ENCODE measurements at places on chromosomes 11 and 22. TPM values are rescaled to one million over a fixed set of nuclear protein-coding genes. Genes with fewer than 3 reads are reported as not detected.

GRCh38 chr11:29200791-29201562 is 815.9 kb downstream of the KCNA4 start:
- no peak for DNase-seq

GRCh38 chr11:126808836-126809235 is 191.7 kb downstream of the KIRREL3 start:
- no peak for DNase-seq

- DNase-seq, result no peak
These were observed 34.4 kb downstream of the PRCP start for GRCh38 chr11:82865841-82866240.

DNA sequence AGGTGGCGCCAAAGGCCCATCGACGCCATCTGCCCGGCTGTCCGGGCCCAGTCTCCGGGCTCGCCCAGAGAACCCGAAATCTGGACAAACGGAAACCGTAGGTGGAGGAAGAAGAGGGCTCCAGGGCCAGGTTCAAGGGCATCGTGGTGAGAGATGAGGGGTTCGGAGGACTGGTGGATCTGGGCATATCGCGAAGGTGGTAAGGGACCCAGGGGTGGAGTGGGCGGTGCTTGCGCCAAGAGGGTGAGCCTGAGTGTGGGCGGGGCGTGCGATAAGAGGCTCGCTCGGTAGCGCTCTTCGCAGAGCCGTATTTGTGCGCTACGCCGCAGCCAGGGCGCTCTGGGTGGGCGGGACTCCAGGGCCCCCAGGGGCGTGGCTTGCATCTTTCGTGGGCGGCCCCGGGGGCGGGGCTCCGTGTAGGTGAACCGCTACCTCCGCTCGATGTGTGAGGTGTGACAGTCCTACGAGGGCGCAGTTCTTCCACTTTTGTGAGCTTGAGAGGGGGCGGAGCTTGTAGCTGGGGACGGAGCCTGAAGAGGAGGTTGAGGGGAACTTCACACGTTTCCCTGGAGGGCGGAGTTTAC is 4.8 kb downstream of the CD248 start:
- peak; percentile 97 for DNase-seq

GRCh38 chr11:60367009-60367408 is 11.3 kb upstream of the MS4A7 start:
- no peak for DNase-seq

GRCh38 chr11:26193694-26194365 is 138.1 kb upstream of the ANO3 start:
- DNase-seq, result no peak

DNA sequence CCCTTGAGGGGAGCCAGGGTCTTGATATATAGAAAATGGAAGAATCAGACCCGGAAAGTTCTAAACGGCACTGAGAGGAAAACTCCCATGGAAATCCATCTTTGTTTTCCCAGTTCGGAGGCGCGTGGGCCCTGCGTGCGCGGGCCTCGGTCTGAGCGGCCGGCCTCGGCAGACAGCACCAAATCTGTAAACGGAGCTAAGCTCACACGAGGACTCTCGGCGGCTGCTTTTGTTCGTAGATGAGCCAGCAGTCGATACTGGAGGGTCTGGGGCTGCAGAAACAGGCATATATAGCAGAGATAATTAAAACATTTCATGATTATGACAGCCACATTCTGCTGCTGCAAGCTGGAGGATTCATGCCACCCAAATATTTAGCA is 68.5 kb upstream of the PPARA start:
- DNase-seq, result peak; percentile 48

DNA sequence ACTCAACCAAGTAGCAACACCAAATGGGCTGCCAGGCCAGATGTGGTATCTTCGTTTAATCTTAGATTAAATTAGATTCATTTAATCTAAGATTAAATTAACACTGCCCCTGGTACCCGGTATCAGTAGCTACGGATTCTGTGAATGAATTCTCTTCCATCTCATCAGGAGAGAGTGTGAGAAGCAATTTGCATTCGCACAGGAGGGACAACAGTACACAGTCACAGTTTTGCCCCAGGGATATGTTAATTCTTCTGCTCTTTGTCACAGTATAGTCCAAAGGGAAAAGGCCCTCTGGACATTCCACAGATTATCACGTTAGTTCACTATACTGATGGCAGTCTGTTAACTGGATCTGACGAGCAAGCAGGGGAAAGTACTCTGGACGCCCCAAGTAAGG is 22.9 kb downstream of the ASCL2 start:
- no peak for DNase-seq

DNA sequence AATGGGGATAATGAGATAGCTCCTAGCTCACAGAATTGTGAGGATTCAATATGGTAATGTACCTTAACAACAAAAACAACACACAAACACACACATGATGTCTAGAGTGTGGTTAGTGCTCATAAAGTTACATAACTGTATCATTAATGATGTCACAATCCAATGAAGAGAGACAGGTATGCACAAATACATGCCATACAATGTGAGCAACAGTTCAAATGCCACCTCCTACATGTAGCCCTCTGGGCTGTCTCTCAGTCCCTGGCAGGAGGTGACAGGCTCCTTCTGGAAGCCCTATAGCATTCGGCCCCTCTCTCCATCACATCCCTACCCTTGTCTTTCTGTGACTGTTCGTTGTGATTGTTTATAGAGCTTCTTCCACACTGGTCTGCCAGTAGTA is 8.3 kb upstream of the MICALL1 start:
- no peak for DNase-seq

DNA sequence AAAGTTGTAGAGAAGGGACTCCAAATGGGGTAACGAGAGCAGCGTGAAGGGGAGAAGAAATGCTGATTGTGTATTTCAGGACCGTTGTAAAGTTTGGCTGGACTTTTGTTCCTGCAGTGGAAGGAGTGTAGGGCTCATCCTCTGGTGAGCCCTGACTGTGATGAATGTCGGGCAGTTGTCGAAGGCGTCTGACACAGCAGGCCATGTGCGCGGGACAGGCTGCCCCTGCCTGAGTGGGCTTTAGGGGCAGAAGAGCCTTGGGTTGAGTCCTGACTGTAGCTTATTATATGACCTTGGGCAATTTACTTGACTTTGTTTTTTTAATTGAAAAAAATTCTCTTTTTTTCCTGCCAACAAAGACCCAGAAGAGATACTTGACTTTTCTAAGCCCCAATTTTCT is 3.1 kb downstream of the TRMU start:
- peak; percentile 5 for DNase-seq

DNA sequence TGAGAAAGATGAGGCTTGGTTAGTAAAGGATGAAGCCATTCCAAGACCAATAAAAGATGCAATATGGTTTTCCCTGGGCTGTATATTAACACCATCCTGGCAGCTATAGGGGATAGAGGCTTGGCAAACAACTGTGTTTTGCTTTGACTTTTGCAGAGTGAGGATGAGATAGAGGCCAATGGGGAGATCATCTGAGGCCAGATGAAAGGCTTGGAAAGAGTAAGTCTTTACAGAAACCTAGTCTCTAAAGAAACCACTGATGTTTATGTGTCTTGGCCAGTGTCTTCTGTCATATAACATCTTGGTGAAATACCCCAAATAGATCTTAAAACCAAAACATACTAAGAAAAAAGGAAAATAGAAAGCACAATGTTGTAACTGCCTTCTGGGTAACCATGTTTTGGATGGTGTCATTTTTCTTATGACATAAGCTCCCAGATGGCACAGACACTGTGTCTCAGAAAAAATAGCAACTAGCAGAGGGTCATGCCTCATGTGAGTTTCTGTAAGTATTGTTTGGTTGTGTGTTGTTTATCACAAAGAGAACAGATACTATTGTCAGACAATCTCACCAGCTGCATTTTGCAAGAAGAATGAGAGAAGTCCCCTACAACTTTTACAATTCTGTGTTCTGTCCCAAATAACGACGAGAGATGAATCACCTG is 305.4 kb downstream of the ST3GAL4 start:
- DNase-seq, result no peak

GRCh38 chr11:122398167-122398566 is 257.4 kb upstream of the UBASH3B start:
- DNase-seq, result no peak

DNA sequence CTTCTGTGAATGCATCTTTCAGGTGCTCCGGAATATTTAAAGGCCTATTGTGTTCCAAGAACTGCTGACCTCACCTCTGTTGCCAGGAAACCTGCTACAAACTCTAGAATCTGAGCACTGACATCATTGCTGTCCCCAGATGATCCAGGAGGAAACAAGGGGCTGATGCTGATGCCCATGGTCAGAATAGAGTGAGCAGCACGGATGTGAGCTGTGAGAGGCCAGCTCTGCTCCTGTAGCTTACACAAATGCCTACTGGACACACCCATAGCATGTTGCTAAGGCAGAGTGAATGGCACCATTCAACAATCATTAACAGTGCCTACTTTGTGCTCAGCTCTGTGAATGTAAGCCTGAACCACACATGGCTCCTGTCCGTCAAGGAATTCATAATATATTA is 276.7 kb upstream of the API5 start:
- DNase-seq, result peak; percentile 8

DNA sequence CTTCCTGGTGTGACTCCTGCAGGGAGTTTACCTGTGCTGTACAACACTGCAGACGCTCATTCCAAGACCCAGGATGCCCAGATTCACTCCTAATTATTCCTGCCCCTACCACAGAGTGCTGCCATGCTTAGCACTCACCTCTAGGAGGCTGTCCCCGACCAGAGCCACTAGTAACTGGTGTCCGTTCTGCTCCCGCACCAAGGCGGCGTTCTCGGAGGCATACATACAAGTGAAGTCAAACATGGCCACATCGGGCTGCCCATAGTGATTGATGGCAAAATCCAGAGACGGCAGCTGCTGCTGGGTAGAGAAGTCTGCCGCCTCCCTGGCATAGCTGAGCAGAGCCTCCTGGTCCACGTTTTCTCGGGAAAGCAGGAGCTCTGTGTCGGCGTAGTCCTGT is 122.3 kb upstream of the BID start:
- peak; percentile 59 for DNase-seq

GRCh38 chr11:128533472-128533871 is 53.9 kb downstream of the ETS1 start:
- no peak for DNase-seq

- DNase-seq, result no peak
These were observed 39.5 kb downstream of the PHF21B start for GRCh38 chr22:44970291-44970690.

GRCh38 chr11:94017446-94017845 is 3.7 kb upstream of the HEPHL1 start:
- DNase-seq, result no peak

DNA sequence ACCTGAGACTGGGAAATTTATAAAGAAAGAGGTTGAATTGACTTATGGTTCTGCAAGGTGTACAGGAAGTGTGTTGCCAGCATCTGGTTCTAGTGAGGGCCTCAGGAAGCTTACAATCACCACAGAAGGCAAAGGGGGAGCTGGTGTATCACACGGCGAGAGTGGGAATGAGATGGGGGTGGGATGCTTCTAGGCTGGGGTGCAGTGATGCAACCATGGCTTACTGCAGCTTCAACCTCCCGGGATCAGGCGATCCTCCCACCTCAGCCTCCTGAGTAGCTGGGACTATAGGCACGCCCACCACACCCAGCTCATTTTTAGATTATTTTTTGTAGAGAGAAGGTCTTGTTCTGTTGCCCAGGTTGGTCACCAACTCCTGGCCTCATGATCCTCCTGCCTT is 61.0 kb downstream of the C22orf31 start:
- DNase-seq, result no peak

DNA sequence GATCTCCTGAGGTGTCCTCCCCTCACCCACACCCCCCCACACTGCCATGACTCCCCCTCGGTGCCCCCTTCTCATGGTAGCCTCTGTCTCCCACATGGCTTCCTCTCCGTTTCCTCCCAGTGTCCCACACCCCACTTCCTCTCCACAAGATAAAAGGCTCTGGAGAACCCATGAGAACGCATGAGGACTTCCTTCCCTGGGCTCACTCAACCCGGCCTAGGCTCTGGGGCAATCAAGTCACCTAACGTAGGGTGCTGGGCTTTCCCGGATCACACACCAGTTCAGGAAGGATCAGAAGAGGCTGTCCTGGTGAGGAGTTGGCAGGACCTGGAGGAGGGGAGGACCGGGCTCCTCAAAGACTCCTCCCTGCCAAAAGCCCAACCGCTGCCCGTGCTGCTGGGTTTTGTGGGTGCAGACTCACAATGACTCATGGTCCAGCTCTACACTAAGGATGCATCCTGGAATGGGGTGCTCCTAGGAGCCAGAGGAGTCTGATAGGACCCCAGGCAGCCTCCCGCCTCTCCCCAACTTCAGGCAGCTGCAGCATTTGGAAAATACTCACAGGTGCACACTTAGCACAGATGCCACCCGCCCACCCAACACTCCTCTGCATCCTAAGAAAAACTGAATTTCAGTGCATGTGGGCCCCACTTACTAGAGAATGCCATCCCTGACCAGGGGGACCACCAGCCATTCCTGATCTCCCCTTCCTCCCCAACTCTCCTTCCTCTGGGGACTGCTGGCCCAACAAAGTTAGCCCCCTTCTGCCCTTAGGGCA is 21.0 kb downstream of the SLC22A12 start:
- DNase-seq, result no peak

GRCh38 chr11:12900496-12900895 is 108.6 kb upstream of the RASSF10 start:
- DNase-seq, result no peak

DNA sequence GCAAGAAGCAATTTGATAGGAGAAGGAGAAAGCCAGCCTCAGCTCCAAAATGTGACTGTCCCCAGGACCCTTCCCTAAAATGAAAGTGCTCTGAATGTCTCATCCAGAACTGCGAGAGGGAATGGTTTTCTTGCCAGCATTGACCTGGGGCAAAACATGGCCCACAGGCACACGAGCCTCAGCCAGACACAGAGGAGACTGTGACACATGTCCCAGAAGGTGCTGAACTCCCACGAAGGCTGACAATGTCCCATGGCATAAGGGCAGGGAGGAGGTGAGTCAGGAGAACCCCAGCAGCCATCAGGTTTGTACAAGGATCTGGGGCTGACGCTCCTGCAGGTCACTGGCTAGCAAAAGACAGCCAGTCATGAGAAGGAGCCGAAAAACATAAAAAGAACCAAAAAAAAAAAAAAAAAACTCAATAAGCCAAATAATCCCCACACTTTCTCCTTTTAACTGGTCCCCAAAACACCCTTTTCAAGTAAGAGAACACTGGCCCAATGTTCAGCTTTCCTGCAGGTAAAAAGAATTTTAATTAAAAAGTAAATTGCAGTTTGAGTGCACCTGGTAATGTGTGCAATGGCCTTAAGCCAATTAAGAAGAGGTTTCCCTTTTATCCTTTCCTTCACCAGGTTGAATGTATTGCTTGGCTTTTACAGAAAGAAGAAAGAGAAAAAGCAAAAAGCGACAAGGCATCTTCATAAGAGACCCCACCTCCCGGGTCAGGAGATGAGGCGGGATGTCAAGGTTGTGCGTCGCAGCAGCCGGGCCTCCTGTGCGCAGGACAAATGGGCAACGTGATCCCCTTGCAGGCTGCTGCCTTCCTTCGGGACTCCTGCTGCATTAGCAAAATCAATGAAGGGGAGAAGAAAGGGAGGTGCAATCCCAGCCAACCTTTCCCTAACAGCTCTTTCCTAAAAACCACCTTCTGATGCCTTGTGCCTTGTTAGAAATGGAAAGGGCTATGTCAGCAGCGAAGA is 43.6 kb downstream of the GALNT18 start:
- no peak for DNase-seq

Gene SERHL2
- 1.6 TPM for total RNA-seq

Gene HEPHL1
- not detected for total RNA-seq

Gene TSPAN18
- 94.6 TPM for total RNA-seq

Gene PDGFD
- total RNA-seq, result 9.8 TPM

Gene P2RX6
- total RNA-seq, result 1.8 TPM

Measured in left ventricle myocardium superior (tissue), 1 donor.